ENCODE measurements at places on chromosomes 5 and 9.
A peak's percentile ranks its signal among the peaks of the same experiment; 100 is the strongest.

- DNase-seq = no peak
Measured at GRCh38 chr9:70587201-70587600, 172.7 kb upstream of the KLF9 start.

GRCh38 chr9:19913151-19913550 is 124.3 kb upstream of the SLC24A2 start:
- peak; percentile 60 for DNase-seq

DNA sequence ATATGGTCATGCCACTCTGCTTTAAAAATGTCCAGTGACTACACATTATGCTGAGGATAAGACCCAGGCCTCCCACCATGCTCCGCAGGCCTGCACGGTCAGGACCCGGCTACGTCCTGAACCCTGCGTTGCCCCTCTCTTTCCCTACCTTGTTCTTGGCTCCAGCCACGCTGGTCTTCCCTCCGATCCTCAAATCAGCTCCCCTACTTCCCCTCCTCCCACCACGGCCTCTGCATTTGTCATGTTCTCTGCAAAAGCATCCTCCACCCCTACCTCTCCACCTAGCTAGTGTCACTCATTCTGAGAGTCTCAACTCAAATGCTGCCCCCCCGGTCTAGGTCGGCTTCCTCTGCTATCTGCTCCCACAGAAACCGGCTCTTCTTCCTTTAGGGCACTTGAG is 11.2 kb downstream of the GPX3 start:
- no peak for DNase-seq

GRCh38 chr5:176882567-176882903 is 16.6 kb downstream of the HK3 start:
- no peak for DNase-seq

DNA sequence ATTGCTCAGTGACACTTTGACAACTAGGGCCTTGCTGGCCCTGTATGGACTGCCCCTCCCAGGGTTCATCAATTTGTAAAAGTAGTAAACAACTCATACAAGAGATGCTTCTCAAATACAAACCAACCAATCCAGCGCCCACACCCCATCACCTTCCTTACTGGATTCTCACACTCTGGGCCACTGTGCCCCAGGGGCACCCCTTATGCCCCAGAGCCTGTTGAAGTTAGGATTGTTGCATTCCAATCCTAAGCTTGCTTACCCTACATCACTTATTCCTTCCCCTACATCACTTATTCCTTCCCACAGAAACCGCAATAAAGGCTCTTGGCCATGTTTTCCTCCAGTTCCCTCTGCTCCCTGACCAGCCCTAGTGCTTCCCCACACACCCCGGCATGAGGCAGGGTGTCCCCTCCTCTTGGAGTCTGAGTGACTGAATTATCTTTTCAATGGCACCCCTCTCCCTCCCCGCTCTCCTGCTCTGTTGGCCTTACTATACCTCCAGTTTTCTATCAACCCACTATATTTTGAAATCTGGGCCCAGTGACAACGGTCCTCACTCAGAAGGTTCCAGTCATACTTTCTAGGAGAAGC is 182.4 kb upstream of the S1PR3 start:
- DNase-seq = no peak

GRCh38 chr5:14491015-14491915 is 90.3 kb upstream of the OTULINL start:
- DNase-seq = no peak

GRCh38 chr9:136673975-136674785 is 11.5 kb downstream of the EGFL7 start:
- DNase-seq = no peak
